ENCODE measurements at places on chromosomes 3 and 15. TPM values are rescaled to one million over a fixed set of nuclear protein-coding genes. Genes with fewer than 3 reads are reported as not detected.
A peak's percentile ranks its signal among the peaks of the same experiment; 100 is the strongest.

GRCh38 chr3:79973482-79973881 lies 205.7 kb upstream of the ROBO1 start:
- DNase-seq: no peak

GRCh38 chr15:92672102-92672501 lies 16.5 kb upstream of the FAM174B start:
- no peak for DNase-seq

DNA sequence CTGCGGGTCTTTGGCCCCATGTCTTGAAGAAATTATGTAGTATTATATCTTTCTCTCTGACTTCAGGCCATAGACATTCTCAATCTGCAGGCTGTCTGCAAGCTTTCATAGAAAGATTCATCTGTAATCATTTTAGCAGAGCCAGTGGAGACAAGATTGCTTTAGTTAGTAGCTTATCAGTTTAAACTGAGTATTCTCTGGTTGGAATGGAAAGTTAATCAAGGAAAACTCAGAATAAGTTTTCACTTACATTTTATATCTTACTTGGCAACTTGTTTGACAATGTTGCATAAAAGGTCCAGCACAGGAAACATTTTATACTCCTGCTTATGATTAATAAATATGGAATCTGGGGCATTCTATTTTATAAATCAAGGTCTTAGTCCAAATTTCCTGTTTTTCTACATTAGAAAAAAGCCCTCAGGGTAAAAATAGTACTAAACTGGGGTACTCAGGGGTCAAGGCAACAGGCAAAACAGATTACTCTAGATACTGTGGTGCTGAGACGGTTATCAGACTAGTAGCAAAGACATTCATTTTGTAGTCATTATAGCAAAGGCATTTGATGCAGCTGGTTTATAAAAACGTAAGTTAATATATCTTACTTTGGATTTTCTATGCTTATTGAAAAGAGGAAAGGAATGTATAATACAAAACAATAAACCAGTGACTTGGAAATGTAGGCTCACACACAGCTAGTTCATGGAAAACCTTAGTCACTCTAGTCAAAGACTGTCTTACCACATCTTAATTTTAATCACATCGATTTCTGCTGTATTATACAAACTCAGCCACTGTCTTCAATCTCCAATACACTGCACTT lies 45.2 kb upstream of the FILIP1L start:
- DNase-seq: no peak

DNA sequence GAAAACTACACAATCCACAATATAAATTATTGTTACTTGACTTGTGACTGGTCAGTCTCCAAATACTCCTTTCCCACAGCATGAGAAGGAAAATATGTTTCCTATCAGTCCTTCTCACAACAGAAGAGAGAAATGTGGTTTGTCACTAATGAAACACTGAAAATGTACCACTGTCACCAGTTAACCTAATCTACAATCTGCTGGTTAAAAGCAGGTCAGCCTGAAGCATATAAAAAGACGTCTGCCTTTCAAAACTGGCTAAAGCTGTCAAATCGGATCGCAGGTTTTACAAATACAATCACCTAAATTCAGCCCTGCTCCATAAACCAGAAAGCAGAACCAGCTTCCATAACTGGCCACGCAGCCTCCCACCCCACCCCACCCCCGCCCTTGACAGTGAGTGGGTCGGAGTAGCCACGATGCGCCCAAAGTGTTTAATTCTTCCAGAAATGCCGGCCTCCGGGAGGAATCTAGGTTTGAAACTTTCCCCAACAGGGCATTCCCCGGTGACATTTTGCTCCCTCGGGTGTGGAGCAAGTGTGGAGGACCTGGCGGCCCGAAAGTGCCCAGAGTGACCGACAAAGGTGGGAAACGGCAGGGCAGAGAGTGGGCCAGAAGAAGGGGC lies 682 bp downstream of the ETFA start:
- no peak for DNase-seq

GRCh38 chr3:125147491-125147820 lies 65.1 kb downstream of the SLC12A8 start:
- no peak for DNase-seq

DNA sequence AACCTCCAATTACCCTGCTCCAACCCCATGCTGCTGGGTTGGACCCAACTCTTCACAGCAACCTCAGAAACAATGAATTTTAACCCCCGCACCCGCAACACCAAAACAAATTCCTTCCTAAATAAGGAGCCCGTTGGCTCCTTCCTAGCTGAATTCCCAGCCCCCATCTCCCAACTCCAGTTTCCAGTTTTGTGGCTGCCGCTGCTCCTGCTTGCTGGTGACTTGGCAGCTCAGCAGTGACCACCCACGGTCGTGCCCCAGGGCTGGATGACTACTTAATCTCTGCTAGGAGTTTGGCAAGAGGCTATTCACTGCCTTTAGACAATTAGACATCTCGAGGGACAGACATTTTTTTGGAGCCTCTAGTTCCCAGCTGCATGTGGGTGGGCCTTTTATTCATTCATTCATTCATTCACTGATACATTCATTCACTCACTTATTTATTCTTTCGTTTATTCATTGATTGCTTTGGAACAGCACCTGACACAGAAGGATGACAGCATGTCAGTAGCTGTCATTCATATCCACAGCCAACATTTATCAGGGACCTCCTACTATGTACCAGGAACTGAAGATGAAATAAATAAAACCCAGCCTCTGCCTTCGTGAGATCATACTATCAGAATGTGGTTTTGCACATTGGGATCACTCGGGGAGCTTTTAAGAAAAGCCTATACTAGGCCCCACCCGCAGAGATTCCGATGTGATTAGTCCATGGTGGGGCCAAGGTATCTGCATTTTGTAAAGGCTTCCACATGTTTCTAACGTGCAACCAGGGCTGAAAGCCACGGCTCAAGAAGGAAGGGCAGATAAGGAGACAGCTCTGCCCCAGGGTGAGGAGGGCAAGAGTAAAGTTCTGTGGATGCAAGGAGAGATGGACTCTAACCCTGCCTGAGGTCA lies 256.5 kb downstream of the SHQ1 start:
- no peak for DNase-seq

TGM4 gene
- total RNA-seq: not detected

- DNase-seq: peak; percentile 48
Measured at GRCh38 chr3:41118461-41119390, 80.6 kb upstream of the CTNNB1 start.

GPR27 gene
- 0.49 TPM for total RNA-seq

GRAMD1C gene
- total RNA-seq: 8.2 TPM

- DNase-seq: no peak
Measured at GRCh38 chr15:39025321-39025720, 460.7 kb upstream of the RASGRP1 start.

DCBLD2 gene
- 8.9 TPM for total RNA-seq

GRCh38 chr3:123429362-123430125 lies 19.3 kb downstream of the ADCY5 start:
- no peak for DNase-seq

NAA50 gene
- 89.8 TPM for total RNA-seq

GRCh38 chr3:186612721-186613636 lies at the start of gene AHSG:
AHSG (plus strand) TSS chr3:186613060; CDS start chr3:186613142, 82 bp downstream.
- no peak for DNase-seq

GPR15 gene
- 6.1 TPM for total RNA-seq

DNA sequence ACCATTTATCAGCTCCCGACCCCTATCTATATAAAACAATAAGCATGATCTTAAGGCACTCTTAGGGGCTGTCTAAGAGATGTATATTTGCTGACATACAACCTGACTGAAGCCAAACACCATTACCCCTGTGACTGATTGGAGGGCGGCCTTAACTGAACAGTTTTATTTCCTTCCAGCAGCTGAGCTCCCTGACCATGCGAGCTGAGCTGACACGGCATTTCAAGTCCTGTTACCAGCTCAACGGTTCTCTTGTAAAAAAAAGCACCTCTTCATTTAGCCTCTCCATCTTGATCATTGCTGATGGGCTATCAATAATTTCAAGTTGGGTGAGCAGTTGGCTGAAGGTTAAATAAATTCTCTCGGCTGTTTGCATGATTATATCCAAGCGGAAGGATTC lies 33.4 kb upstream of the BNIP2 start:
- no peak for DNase-seq

Data from left colon (tissue), 2 donors.